C1 segment of cervical spinal cord (tissue), 14 donors: ENCODE measurements at places on chromosomes 1 and 21.

- no peak for DNase-seq
These were observed at the start of gene C1orf226 for GRCh38 chr1:162381383-162381782. TSS of gene C1orf226 (plus strand) at chr1:162381728. CDS start at chr1:162381902, 174 bp downstream.

GRCh38 chr1:202007304-202007703 lies 3.1 kb upstream of the ELF3 start:
- no peak for DNase-seq

- no peak for DNase-seq
These were observed 151.1 kb downstream of the LYPLAL1 start for GRCh38 chr1:219324629-219325367.

GRCh38 chr1:72075425-72075824 lies 206.9 kb downstream of the NEGR1 start:
- no peak for DNase-seq

- no peak for DNase-seq
These were observed 1528.6 kb upstream of the TPTE start for GRCh38 chr21:8992731-8993174.
